Vagina (tissue), 2 donors: ENCODE measurements at places on chromosomes 5 and 9.

DNA sequence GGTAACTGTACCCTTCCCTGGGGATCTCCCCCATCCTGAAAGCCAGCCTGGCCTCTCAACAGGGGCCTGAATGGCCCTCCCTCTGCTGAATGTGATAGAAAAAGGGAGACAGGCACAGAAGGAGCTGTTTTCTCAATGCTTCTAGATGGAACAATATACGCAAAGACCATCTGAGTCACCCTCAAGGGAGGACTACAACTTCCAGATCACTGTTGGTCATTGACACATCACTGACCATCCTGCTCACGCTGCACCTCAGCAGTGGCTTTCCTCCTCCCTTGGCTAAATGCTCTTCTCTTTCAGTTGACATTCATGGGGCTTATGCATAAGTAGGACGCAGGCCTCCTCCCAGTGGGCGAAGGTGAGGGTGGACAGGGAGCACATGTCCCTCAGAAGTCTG, 112.2 kb upstream of the SHB start:
- no peak for DNase-seq

DNA sequence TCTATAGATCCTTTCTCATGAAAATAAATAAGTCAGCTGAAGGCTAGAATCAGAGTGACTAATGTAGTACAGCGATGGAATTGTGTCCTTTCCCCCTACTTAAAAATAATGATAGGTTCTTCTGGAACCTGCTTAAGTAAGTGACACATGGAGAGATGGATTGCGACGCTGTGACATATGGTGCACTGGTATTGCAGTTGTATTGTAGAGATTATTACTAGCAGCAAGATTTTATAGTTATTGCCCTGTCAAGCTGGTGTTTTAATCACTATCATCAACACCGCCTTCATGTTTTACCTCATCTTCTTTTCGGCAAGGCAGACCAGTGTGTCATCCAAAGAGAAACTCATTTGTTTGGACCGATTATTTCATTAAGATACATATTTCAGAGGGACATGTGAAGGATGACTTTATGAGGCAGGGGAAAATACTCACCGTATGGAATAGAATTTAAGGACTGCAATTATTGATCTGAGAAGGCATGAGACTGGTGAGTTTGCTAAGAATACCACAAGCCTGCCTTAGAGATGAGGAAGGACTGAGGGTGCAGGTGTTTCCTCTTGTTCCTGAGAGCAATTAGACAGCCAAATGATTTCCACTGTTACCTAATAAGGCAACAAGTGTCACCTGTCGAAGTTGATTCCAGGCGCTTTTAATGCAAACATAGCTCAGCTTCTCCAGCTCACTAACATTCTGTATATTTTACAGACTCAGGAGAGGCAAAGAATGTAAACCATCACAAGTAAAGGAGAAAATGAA, 1855.5 kb downstream of the MAT2B start:
- DNase-seq = no peak

DNA sequence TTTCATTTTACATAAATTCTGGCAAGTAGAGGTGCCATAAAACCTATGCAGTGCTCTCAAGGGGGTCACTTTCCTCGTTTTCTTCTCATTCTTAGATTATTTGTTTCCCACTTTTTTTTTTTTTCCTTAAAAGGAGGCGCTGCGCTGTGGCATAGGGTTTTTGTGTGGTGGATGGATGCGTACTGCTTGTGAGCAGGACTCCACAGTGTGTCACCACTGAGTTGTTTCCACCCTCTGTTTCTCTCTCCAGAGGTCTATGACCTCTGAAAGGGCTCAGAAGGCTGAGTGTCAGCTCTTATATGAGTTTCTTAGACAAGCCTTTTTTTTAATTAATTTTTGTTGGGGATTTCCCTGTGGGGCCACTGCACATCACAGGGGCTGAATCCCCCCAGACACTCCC, 13.6 kb upstream of the CLTB start:
- no peak for DNase-seq

- no peak for DNase-seq
Measured at GRCh38 chr5:96219580-96220281, 213.3 kb downstream of the PCSK1 start.

DNA sequence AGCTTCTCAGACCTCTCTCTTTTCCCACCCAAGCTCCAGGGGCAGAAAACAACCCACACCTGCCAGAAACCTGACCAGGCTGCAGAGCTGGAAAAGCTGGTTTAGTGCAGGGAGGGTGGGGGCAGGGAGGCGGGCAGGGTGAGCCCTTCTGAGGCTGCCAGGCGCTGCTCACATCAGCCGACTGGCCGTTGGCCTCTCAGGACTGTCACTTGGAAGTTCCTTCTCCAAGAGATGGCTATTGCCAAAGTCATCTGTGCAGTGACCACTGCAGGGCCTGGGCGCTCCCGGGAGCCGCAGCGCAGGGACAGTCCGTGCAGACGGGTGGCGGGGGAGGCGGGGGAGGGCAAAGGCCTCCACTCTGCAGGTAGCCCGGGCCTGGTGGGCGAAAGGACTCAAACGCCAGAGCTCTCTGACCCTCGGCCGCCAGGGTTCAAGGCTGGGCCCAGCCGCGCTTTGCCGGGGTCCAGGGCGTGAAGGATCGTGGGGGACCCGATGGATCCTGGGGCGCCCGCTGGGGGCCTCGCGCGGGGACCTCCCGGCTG, 205.0 kb upstream of the IER5L start:
- no peak for DNase-seq

GRCh38 chr5:57703721-57704120, 221.1 kb upstream of the ACTBL2 start:
- no peak for DNase-seq

DNA sequence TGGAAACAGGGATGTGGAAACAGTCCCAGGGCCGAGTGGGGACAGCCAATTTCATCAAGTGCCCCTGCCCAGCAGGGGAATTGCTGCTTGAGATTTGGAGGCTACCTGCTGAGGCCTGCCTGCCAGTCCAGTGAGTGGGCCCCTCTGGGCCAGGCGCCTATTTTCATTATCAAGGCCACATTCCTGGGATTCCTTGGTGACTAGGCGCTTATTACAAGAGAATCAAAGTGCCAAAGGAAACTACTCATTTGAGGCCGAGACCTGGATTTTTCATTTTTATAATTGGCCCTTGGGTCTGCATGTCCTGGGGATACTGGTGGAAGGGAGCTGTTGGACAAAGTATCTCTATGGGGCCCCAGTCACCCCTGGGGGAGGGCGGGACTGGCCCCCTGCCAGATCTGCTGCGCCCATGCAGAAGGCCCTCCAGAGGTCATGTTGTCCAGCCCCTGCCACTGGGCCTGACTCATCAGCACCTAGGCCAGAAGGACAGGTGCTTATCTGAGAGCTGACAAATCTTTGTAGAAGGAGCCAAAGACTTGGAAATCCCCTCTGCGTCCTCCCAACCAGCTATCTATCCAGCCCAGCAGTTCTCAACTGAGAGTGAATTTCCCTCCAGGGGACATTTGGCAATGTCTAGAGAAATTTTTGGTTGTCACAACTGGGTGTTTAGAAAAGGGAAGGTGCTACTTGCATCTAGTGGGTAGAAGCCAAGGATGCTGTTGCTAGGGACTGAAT, 45.6 kb downstream of the FOXI1 start:
- peak; percentile 42 for DNase-seq

GRCh38 chr5:178201221-178201926, 3.0 kb upstream of the HNRNPAB start:
- no peak for DNase-seq

- DNase-seq = no peak
Measured at GRCh38 chr5:909086-909485, 16.4 kb downstream of the TRIP13 start.

- DNase-seq = no peak
Measured at GRCh38 chr9:21002040-21002439, 29.4 kb downstream of the HACD4 start.

DNA sequence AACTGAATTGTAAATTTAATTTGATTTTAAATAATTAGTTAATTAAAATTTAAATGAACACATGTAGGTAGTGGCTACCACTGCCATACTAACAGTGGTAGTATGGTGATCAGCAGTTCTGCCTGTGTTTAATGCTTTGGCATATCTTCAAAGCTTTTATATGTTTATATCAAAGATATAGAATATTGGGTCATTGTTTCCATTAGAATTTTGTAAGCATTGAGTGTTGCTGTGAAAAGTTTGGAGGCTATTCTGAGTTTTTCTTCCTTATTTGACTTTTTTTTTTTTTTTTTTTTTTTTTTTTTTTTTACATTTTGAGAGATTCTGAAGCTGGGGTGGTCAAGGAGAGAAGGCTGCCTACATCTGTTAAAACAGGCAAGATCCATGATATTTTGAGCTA, 134.2 kb downstream of the SPATA31D1 start:
- DNase-seq = no peak
